Pancreas (tissue), 10 donors: ENCODE measurements at places on chromosomes 5 and 9. TPM values are rescaled to one million over a fixed set of nuclear protein-coding genes. Genes with fewer than 3 reads are reported as not detected.

GRCh38 chr5:83072966-83073365 lies 4.2 kb downstream of the TMEM167A start:
- no peaks in the 10 kb centered on the region for H3K36me3 ChIP-seq
- H3K4me3 ChIP-seq: no peak overlapping the region
- H3K27ac ChIP-seq: no peak overlapping the region
- no peak for DNase-seq
- no peaks in the 10 kb centered on the region for H3K27me3 ChIP-seq
- H3K4me1 ChIP-seq: peaks cover 47% of the 10 kb centered on the region

DNA sequence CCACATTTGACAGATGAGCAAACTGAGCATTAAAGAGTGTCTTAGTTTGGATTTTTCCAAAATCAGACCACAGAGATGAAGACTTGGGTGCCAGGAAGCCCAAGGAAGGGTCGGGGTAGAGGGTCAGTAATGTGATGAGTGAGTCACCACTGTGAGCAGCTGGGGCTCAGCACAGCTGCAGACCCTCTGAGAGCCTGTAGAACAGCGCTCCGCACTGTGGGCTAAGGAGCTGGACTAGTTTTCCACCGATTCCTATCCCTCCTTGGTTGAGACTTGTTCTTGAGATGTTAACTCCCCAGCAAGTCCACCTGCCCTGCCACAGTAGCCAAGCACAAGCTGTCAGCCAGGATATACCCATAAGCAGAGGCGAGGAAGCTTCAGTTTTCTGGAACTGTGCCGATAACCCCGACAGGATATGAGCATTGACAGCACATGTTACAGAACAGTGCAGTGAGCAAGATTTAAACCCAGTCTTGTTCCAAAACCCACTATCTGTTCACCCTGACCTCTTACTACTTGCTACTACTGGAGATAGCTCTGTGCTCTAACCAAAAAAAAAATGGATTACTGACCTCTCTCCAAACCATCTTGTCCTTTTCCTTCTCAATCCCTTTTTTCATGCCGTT lies 31.8 kb downstream of the EGFLAM start:
- no peaks in the 10 kb centered on the region for H3K27me3 ChIP-seq
- H3K4me3 ChIP-seq: no peak overlapping the region
- no peak for DNase-seq
- H3K27ac ChIP-seq: no peak overlapping the region
- no peaks in the 10 kb centered on the region for H3K4me1 ChIP-seq

- peak; percentile 51 for DNase-seq
- peak overlapping the region; percentile 73 for H3K4me3 ChIP-seq
- peak overlapping the region; percentile 91 for H3K27ac ChIP-seq
- no peaks in the 10 kb centered on the region for H3K27me3 ChIP-seq
- H3K36me3 ChIP-seq: no peaks in the 10 kb centered on the region
Observed at GRCh38 chr9:34047864-34048726, 592 bp downstream of the UBAP2 start.

The FOXD4L5 gene
- not detected for polyA plus RNA-seq
